ENCODE measurements at places on chromosomes 3 and 15.

DNA sequence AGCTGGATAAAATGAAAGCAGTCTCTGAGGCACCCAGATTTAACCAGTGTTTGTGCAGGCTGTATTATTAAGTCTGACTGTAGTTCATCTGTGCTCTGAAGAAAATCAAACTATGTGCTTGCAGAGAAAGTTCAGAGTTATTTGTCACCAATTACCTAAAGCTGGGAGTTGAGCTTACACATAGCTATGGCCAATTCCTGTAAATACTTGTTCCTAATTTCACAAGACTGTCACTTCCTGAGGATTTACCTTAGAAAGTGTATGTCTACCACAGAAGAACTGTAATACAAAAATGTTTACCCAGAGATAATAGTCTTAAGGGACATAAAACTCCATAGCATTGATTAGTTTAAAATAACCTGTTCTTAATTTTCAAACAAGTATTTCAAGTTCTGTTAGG lies 628.4 kb upstream of the TGFBR2 start:
- DNase-seq = no peak

DNA sequence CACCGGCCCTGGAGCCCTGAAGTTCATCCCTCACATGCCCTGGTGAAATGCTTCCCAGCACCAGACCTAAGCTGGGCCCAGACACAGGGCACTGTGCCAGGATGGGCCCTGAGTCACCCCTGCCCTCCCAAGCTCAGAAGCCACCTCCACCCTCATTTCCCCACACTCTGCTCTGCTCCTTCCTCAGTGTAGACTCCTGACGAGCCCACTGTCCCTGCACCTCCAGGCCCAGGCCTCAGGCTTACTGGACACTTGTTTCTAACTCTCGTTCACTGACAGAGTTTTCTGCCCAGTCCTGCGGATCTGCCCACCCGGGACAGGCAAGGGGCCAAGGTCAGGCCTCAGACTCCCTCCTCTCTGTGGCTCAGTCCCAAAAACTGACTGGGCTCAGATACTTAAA lies 112.6 kb upstream of the RNF7 start:
- DNase-seq = no peak

DNA sequence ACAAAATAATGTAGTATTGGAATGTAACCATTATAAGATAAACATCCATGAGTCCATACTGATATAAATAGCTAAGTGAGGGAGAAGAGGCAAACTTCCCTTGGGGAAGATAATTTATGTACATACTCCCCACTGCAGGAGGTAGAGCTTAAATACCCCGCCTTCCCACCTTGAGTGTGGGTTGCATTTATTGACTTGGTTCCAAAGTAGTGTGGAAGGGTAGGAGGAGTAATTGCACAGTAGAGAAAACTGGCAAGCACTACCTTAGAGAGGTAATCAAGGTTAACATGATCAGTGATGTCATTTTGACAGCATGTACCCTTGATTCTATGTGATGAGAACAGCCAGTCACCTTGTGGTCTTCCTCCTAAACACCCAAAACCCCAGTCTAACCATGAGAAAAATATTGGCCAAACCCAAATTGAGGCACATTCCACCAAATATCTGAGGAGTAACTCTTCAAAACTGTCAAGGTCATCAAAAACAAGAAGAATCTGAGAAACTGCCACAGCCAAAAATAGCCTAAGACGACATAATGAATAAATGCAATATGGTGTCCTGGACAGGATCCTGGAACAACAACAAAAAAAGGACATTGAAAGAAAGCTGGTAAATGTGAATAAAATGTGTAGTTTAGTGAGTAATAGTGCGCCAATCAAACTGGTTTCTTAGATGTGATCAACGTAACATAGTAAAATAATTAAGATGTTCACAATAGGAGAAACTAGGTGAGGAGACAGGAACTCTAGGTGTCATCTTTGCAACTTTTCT lies 774 bp upstream of the CNOT10 start:
- no peak for DNase-seq

DNA sequence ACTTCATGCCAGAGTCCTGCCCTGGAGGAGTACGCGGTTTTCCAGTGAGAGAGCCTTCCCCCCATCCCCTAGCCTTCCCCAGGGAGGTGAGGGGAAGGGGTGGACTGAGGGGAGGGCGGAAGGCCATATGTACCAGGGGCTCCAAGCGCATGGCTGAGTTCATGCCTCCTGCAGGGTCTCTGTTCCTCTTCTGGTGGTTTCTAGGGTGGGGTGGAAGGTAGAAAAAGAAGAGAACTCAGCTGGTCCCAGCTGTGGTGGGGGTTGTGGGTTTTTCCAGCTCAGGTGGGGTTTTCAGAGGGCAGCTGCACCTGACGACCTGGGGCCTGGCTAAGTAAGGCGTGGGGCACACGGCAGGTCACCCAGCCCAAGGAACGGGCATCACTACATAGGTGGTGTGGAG lies 10.7 kb upstream of the IQSEC1 start:
- no peak for DNase-seq

DNA sequence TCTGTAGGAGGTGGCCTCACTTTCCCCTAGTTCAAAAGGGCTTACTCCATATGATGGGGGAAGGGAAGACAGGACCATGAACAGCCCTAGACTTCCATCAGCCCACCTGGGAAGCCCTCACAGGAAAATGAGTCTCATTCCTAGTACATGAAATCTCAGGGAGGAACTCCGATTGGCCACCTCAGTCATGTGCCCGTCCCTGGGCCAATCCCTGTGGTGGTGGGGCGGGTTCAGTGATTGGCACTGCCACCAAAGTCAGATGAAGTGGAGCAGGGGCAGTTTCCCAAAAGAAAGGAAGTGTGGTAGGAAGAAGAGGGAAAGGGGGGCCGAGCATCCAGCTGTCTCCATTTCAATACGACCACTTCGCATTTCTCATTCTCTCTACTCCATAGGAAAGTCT lies 25.9 kb upstream of the GP9 start:
- no peak for DNase-seq

Data from GDM1 (cell line).